ENCODE measurements at places on chromosomes 2 and 18.
A peak's percentile ranks its signal among the peaks of the same experiment; 100 is the strongest.

GRCh38 chr2:45244928-45245327 is 235.7 kb upstream of the SIX2 start:
- DNase-seq: peak; percentile 24

DNA sequence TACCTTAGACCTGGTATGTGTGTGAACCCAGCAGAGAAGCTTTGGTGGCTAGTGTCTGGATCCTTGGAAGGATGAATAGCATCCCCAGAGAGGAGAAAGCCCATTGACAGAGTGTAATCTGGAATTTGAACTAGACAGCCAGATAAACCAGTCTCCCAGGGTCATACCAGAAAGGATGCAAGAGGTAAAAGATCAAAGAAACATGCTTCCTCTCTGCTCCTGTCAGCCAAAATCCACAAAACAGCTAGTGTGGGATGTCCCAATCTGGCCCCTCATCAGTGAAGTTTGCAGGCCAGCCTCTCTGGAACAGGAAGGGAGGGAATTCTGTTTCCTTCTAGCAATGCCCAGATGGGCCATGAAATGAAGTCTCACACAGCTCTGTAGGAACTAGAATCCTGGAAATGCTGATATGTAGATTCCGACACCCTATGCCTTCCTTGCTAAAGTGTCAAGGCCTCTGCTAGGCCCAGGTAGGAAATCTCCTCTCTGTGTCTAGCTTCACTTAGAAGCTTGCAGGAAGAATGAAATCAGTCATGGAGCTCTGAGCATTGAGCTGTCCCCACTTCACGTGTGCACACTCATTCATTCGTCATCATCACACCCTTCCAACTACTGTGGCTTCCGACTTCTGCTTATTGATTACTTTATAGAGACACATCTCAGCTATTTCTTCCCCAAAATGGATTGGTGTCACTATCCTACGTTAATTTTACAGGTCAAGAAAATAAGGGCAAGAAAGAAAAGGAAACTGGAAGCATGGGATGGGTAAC is 38.0 kb downstream of the EVA1A start:
- DNase-seq: no peak

- no peak for DNase-seq
Measured at GRCh38 chr2:86223927-86224560, 24.8 kb downstream of the MRPL35 start.

DNA sequence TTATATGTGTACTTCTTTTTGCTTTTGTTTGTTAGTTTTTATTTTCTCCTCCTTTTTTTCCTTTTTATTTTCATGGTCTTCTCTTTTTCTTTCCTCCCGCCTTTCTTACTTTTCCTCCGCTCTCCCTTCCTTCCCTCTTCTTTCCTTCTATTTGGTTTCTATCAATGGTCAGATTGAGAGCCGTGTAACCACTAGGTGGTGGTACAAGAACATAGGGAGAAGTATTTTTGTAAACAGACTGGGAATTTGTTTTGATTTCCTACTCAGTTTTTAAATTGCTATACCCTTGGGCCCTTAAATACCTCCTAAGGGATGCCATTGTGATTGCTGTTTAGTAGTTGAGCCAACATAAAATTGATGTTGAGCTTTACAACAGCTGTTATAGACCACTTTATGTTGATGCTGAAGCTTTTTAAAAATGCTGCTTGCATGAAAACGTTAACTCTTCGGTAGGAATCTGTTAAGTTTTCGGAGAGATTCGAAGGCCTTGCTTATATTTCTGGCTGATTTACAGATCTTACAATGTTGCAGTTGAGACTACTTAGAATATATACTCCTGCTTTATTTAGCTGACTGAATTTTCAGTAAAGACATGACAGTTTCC is 124.2 kb downstream of the UBE2E3 start:
- peak; percentile 28 for DNase-seq

DNA sequence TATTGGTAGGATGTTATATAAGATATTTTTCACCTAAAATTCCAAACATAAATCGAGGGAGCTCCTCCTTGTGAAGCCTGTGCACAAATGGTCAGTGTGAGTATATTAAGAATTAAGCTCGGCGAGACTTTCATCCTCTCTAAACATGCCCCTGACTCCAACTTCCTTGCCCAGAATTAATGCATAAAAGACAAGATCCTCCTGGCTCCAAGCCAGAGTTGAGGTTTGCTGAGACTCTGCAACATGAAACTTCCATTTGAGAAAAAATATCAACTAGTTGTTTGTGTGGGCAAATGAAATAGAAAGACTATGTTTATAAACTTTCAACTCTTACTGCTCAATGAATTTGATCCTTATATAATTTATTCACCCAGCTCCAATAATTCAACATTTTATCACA is 68.1 kb downstream of the CCDC178 start:
- DNase-seq: no peak

- peak; percentile 39 for DNase-seq
Measured at GRCh38 chr2:69089266-69089665, 76.3 kb downstream of the ANTXR1 start.

GRCh38 chr18:23689031-23689615 is at the start of gene LAMA3:
TSS of gene LAMA3 (plus strand) at chr18:23689453. CDS start at chr18:23689684, 231 bp downstream.
- DNase-seq: peak; percentile 40

DNA sequence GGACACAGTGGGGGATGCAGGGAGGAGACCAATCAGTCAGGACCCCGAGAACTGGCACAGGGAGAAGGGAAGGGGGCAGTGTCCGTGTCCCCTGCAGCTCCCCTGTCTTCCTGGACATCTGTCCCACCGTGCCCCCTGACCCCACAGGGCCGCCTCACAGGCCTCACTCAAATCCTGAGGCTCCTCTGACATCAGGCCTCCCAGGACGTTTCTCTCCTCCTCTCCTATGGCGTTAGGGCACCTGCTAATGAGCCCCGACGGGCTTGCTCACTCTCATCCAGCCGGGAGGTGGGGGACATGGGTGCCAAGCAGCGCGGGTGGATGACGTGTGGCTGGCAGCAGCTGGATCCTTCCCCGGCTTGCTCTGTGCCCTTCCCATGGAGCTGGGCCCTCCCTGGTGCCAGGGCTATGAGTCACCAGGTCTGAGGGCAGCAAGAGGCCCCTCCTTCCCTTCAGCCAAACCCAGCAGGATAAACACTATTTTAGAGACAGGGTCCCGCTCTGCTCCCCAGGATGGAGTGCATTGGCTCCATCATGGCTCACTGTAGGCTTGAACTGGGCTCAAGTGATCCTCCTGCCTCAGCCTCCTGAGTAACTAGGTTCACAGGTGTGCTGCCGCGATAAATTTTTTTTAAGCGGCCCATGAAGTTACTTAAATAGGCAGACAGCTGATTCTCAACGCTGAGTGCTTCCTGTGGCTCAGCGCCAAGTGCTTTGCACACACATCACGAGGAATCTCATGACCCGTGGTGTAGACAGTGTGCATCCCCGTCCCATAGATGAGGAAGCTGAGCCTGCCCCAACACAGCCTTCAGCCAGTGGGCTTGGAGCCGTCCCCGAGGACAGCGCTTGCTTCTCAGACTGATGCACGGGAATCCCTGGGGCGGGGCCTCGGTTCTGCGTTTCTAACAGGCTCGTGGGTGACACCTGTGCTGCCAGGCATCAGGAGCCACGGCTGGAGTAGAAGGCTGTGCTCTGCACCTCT is 64.5 kb upstream of the HDAC4 start:
- no peak for DNase-seq

DNA sequence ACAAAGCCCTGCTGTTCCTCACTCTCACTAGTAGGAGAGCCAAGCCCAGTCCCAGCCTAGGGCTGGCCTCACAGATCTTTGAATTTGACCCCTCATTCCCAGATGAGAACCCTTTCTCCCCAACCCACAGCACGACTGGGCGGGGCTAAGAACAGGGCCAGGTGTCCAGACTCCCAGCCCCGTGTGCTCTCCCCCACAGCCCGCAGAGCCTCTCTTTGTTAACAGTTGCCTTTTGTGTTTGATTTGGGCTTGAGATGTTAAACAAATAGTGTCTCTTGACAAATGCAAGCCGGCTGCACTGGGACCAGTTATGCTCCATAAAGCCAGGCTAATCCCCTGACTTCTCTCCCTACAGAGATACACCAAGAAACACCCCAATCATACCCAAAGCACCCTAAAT is 4.7 kb upstream of the KCNK3 start:
- DNase-seq: no peak

DNA sequence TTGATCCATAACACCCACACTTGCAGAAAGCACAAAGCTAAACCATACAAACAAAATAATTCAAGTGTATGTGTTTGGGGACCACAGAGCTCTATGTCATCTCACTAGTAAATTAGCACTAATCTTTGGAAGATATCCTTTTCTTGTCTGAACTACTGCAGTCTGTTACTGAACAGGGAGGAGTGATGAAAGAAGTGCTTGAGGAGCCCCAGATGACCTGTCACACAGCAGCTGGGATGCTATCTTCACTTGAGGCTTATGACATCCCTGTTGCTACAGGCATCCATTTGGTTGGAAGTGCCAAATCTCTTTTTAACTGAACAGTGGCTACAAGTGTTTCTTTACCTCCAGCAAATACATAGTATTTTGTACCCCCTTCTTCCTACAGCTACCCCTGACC is 386.3 kb upstream of the CHAC2 start:
- DNase-seq: no peak

DNA sequence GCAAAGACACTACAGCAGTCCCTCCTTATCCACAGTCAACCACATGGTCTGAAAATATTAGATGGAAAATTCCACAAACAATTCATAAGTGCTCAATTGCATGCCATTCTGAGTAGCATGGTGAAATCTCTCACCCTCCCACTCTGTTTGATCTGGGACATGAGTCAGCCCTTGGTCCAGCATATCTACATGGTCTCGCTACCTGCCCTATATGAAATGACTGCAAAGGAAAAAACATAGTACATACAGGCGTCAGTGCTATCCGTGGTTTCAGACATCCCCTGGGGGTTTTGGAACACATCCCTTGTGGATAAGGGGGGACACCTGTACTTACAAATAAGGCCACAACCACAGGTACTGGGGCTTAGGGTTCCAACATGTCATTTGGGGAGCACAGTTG is 73.7 kb downstream of the CABLES1 start:
- no peak for DNase-seq

- no peak for DNase-seq
Measured at GRCh38 chr2:37244017-37244416, 12.6 kb downstream of the NDUFAF7 start.

DNA sequence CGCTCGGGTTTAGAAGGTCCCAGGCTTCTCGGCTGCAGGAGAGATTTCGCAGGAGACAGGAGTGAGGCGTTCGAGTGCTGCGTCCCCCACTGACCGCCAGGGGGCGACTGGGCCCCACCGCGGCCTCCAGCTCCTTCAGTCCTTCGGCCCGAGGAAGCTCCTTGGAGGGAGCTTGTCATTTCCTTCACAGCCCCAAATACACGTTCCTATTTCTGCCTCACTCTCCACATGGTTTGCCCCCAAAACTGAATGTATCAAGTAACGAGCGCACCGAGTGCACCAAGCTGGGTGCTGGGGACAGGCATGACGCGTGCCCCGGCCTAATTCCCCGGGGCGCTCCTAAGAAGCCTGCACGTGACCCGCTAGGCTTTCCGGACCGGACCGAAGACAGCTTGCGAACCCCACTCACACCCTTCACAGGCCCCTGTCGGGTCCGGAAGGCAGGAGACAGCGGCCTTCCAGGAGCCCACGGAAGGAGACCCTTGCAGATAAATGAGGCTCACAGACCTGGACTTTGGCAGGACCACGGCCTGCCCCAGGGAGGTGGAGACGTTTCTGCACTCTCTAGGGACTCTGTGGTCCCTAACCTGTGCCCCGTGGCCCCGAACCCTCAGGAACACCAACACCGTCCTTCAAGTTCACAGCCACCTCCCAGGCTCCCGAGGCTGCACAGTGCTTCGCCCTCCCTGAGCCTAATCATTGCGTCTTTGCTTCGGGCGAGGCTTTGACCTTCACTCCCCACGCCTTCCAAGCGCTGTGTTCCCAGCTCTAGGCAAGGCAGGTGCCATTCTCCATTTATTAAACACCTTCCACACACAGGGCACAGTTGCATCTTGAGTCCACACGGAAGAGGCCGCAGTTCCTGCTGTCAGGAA is 13.0 kb upstream of the FAHD2A start:
- peak; percentile 74 for DNase-seq

DNA sequence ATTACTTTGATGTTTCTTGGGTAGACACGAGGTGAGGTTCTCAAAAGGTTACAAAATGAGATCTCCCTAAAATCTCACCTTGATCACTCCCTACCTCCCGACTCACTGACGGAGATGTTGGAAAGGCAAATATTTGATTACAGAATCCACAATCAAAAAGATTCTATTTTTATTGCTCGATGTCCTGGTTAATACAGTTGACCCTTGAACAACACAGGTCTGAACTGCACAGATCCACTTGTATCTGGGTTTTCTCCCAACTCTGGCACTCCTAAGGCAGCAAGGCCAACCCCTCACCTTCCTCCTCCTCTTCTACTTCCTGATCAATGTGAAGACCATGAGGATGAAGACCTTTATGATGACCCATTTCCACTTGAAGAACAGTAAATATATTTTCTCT is 125.3 kb downstream of the C2orf74 start:
- DNase-seq: no peak

GRCh38 chr2:67986258-67986657 is 76.5 kb downstream of the C1D start:
- no peak for DNase-seq

- DNase-seq: peak; percentile 57
Measured at GRCh38 chr2:54471221-54471711, 15.1 kb downstream of the SPTBN1 start.

DNA sequence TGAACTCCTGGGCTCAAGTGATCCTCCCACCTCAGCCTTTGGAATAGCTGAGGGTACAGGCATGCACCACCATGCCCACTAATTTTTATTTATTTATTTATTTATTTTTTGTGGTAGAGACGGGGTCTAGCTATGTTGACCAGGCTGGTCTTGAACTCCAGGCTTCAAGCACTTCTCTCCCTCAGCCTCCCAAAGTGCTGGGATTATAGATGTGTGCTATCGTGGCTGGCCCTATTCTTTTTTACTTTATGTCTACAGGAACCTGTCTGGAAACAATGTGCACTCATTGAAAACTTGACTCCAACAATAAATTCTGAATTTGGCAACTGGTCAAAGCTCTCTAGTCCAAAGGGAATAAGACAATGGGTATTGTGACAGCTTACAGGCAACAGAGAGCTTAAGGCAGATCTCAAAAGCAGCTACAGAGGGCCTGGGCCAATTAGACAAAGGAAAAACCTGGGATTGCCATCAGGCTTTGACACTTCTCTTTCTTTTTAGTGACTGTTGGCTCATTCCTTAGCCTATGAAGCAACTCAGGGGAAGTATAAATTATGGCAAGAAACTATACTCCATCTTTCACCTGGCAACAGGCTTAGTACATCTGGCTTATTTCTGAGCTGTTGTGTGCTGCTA is 55.1 kb upstream of the RAPGEF4 start:
- no peak for DNase-seq

DNA sequence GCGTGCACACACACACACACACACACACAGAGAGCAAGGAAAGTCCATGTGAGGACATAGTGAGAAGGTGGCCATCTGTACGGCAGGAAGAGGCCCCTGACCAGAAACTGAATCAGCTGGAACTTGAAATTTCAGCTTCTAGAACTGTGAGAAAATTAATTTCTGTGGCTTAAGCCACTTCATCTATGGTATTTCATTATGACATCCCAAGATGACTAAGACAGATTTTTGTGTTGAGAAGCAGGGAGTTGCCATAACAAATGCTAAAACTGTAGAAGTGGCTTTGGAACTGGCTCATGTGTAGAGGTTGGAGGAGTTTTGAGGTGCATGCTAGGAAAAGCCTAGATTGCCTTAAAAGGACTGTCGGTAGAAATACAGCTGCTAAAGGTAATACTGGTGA is 63.4 kb upstream of the ZBTB7C start:
- DNase-seq: no peak
